ENCODE measurements at places on chromosomes 3 and 15.

DNA sequence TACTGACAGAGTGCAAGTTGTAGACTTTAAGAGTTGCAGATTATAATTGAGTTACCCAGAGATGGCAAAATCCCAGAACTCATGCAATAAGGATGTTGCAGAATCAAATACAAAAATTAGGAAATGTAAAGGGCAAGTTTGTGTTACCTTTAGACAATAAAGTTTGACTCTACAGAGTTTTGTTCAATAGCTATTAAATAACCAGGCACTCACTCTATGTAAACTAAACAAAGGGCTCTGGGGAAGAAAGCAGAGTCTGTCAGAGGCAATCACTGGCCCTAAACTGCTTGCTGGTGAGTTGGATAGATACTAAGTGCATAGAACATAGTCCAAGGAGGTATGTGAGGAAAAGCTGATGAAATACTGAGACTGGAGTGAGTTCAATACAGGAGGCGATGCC, 40.0 kb upstream of the PLCL2 start:
- DNase-seq: no peak

GRCh38 chr3:175398676-175399075, 539.5 kb downstream of the NAALADL2 start:
- DNase-seq: no peak

GRCh38 chr3:4756057-4756775, 223.0 kb upstream of the BHLHE40 start:
- no peak for DNase-seq

DNA sequence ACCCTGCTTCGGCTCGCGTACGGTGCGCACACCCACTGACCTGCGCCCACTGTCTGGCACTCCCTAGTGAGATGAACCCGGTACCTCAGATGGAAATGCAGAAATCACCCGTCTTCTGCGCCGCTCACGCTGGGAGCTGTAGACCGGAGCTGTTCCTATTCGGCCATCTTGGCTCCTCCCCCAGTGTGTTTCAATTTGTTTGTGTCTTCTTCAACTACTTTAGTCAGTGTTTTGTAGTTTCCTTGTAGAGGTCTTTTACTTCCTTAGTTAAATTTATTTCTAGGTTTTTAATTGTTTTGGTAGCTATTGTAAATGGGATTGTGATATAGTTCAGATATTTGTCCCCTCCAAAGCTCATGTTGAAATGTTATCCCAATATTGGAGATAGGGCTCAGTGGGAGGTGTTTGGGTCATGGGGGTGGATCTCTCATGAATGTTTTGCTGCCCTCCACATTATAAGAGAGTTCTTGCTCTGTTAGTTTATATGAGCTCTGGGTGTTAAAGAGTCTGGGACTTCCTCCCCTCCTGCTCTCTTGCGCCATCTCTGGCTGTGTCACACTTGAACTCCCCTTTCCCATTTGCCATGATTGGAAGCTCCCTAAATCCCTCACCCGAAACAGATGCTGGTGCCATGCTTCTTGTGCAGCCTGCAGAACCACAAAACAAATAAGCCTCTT, 304.4 kb downstream of the DOCK3 start:
- no peak for DNase-seq

GRCh38 chr15:90309020-90309419, 43.1 kb upstream of the ZNF774 start:
- no peak for DNase-seq

GRCh38 chr3:133246773-133247172, 153.1 kb upstream of the BFSP2 start:
- no peak for DNase-seq

DNA sequence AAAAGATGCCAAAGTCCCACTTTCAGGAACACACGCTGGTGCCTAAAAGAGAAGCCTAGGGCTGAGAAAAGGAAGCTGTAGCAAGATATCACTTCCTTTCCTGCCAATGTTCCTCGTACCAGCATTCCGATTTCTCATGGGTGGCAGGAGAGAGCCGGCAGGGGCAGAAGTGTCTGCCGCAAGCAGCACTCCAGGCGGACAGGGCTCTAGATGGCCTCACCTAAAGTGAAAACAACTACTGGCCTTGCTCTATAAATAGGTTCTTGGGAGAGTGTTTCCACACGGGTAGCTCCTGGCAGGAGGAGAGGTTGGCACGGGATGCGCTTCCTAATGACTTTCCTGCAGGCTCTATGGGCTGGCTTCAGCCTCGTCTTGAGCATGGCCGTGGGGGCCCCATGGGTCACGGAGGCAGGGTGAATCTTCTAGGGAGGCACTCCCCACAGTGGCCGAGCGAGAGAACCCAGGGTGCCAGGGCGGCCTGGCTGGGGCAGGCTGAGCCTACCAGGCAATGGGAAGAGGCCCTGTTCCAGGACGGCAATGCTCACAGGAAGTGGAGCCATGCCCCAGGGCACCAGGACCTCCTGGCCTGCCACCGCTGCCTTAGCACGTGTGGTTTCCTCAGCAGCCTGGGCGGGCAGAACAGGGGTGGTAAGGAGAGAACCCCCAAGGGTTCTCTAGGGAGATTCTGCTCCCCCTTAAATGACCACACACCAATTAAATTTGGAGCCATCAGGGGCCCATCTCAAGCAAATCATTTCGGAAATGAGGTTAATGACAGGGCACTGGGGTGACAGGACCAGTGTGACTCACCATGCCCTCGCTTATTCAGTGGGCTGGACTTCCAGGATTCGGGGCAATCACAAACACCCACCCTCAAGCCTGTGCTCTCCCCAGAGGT, 14.6 kb upstream of the DUSP7 start:
- no peak for DNase-seq

GRCh38 chr3:177981576-177981975, 554.7 kb upstream of the KCNMB2 start:
- DNase-seq: no peak

DNA sequence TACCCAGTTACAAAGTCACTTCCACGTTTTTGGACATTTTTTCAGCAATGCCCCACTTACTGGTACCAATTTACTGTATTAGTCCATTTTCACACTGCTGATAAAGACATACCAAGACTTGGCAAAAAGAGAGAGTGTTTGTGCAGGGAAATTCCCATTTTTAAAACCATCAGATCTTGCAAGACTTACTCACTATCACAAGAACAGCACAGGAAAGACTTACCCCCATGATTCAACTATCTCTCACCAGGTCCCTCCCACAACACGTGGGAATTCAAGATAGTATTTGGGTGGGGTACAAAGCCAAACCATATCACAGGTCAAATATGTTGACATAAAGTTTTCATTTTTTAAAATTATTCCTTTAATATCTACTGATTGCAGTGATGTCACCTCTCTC, 16.2 kb upstream of the ABI3BP start:
- DNase-seq: no peak

DNA sequence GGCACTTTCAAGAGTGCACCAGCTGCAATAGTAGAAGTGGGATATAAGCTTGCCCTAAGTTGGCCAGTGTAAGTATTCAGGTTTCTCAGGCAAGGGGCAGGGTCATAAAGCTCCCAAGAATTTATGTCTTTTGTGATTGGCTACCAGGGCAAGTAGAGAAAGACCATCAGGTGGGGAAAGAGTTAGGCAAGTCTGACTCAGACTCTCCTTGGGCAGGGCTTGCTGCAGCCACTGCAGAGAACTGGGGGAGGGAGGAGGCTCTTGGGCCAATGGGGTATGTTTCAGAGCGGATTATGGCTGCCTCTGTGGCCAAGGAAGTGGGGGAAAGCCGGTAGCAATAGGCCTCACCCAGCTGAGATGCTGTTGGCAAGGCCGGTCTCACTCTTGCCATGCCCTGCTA, 44.6 kb upstream of the SLC25A36 start:
- no peak for DNase-seq

DNA sequence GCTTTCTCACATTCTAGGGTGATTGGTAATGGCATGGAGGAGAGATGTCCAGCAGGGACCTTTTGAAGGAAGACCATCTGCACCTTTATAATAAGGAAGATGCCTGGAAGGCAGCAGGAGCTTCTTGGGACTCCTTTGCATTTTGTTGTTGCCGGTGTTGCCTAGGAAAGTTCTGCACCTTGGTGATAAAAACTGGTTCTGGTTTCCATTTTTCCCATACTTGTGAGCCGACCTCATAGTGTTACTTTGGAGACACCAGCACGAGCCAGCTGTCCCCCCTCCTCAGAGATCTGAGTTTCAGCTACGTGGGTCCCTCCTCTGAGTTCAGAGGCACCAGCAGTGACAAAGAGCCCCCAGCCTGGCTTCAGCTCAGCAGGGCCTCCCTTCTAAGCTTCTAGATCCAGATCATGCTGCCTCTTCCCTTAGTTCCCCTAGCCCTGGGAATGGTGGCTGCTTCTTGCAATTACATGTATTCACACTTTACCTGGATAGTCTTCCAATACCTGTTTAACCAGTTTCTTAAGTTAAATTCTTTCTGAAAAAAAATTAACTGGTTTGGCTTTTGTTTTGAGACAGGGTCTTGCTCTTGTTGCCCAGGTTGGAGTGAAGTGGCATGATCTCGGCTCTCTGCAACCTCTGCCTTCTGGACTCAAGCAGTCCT, 18.0 kb upstream of the FSTL1 start:
- DNase-seq: no peak

GRCh38 chr3:53169832-53170324, 8.9 kb downstream of the PRKCD start:
- no peak for DNase-seq

DNA sequence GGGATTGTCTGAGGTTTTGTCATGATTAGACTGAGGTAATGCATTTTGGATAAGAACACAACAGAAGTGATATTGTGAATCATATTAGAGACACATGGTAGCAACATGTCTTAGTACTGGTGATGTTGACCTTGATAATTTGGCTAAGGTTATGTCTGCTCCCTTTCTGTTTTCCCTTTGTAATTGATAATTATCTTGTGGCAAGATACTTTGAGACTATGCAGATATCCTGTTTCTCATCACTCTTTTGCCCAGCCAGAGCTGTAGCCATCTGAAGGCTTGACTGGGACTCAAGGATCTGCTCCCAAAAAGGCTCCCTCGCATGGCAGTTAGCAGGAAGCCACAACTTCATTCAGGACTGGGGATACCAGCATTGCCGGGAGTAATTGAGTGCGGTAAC, 35.3 kb upstream of the LARS2 start:
- DNase-seq: no peak

GRCh38 chr15:36499412-36500389, 79.7 kb upstream of the CDIN1 start:
- DNase-seq: no peak

- no peak for DNase-seq
Measured at GRCh38 chr3:112017091-112017490, 17.4 kb upstream of the TMPRSS7 start.

- DNase-seq: no peak
Measured at GRCh38 chr3:130773366-130773765, 26.7 kb upstream of the PIK3R4 start.
